LNCaP clone FGC (cell line): ENCODE measurements at places on chromosomes 2 and 18.

DNA sequence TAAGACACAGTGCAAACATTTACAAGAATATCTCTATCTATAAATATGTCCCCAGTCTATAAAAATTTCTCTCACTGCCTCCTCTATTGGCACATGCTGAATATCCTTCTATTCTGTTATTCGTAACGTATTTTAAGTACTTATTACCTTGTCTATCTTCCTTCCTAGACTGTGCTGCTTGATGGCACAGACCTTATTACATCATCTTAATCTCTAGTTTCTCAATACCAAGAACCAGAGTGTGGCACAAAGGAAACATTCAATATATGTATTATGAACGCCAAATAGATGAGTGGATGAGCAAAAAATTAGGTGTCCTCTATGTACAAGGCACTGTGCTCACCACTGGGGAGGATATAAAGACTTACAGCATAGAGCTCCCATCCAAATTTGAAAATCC, 282.8 kb downstream of the NBAS start:
- no peak for DNase-seq

DNA sequence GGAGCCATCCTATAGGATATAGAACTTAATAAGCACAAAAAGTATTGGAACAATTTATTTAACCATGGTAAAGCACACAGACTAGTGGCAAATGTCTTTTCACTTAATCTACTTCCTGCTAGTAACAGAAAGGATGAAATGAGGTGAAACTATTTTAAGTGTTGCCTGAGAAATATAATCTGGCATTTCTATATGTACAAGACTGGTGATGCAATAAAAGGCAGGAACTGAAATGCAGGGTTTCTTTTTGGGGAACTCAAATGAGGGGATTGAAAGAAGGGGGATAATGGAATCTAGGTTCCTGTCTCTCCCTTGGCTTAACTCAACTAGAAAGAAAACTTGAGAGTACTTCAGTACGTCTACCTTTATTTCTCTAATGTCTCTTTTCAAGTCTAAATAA, 122.3 kb downstream of the MEMO1 start:
- no peak for DNase-seq

DNA sequence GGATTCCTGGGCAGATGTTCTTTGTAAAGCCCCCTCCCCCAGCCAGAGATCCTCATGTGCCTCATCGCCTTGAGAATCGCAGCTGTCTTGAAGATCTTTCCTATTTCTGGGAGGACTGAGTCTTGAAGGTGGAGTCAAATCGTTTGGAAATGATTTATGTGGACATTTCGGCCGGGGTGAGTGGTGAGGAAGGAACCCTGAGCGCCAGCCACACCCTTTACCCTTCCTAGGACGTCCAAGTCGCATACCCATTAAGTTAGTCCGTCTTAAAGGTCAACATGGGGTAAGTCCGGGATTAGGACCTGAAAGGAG, 84.9 kb upstream of the ZCCHC2 start:
- DNase-seq = no peak

- DNase-seq = no peak
These were observed 7.4 kb downstream of the DNAJB2 start for GRCh38 chr2:219286436-219287115.

DNA sequence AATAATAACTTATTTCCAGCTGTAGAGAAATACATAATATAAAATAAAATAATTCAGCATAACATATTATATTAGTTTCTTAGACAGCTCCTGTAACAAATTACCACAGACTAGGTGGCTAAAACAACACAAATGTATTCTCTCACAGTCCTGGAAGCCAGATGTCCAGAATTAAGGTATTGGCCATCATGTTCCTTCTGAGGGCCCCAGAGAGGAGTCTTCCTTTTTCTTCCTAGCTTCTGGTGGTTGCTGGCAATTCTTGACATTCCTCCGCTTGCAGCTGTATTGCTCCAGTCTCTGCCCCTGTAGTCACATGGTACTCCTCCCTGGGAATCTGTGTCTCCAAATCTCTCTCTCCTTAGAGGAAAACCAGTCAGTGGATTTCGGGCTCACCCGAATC, 146.8 kb downstream of the RBM43 start:
- no peak for DNase-seq

DNA sequence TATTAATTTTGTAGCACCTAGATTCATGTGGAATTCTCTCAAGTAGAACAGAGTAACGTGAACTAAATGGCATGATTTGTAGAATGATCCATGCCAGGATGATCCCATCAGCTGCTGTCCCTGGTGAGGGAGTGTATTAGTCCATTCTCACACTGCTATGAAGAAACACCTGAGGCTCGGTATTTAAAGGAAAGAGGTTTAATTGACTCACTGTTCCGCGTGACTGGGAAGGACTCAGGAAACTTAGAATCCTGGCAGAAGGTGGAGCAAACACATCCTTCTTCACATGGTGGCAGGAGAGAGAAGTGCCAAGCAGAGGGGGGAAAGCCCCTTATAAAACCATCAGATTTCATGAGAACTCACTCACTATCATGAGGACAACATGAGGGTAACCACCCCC, 312.6 kb downstream of the PTPRM start:
- DNase-seq = no peak

- DNase-seq = no peak
These were observed 536.2 kb downstream of the METTL4 start for GRCh38 chr18:2035056-2035455.

DNA sequence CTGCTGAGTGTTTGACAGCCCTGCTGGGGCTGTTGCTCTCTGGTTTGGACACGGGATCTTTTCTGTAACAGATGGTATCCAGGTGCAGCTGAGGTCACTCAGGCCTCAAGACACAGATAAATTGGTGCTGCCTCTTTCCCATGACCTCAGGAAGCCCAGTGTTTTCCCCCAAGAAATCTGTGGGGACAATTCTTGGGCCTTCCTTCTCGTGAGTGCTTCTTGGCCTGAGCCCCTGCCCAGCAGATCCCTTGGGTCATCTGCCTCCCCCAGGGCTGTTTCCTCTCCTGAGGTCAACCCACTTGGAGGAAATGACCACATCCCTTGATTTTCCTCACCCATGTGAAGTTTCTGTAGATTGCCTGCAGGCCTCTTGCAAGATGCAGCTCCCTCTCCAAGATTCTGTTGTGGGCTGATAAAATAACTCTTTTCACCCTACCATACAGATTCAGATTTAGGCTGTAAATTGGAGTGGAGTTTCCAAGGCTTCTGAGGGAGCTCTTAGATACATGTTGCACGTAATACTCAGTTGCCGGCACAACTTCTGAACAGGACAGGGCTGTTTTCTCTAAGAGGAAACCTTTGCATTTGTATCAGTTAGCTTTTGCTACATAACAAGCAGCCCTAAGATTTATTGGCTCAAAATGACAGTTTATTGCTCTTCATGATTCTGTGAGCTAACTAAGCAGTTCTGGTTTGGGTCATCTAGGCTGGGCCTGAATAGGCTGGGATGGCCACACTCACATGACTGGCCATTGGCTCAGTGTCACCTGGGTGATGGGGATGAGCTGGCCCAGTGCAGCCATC, 13.1 kb downstream of the ZAP70 start:
- no peak for DNase-seq

DNA sequence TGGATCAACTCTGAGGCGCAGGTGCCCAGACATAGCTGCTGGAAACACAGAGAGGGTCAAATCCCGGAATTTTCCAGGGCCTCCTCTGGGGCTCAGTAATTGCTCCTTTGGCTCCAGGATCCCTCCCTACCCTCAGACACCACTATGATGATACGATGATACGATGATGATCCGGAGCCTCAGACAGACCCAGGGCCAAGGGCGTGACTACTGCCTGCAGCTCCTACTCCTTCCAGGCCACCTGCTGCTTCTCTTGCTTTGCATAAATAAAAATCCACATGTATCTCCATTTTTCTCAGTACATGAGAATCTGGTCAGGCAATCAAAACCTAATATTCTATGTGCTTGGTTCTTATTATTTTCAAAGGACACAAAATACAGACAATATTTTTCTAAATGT, 33.7 kb downstream of the MRPL35 start:
- no peak for DNase-seq

DNA sequence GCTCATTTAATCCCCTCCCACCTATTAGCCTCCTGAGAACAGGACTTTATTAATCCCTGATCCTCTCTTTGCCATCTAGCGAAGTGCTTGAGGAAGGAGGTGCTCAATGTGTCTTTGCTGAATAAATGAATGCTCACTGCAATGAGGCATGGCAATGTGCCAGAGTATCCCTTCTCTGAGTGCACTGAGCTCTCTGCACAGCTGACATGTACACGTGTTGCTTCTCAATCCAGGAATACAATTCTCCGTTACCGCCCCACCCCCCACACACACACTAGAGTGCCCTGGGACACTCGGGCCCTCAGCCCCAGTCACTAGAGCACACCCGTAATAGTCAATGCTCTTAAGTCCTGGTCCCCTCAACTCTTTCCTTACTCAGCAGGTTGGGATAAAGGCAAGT, 41.4 kb downstream of the FAM178B start:
- no peak for DNase-seq

- DNase-seq = no peak
These were observed 1.6 kb upstream of the KLF11 start for GRCh38 chr2:10041711-10042110.

DNA sequence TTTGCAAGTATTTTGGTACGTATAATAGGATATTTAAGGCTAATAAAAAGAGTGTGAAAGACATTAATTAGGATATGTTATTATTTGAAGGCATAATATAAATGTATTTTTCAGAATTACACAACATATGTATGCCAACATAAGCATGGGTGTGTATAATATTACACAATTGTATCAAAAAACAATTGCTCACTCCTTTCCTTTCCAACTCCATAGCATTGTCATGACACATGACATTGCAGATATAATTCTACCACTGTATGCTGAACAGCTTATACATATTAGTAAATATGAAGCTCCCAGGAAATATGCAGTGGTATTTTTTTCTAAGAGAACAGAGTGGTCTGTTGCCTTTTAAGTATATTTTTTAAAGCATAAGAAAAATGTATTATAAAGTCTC, 593.1 kb downstream of the TMX3 start:
- no peak for DNase-seq

- no peak for DNase-seq
These were observed 237.0 kb downstream of the IKZF2 start for GRCh38 chr2:212914392-212914791.

DNA sequence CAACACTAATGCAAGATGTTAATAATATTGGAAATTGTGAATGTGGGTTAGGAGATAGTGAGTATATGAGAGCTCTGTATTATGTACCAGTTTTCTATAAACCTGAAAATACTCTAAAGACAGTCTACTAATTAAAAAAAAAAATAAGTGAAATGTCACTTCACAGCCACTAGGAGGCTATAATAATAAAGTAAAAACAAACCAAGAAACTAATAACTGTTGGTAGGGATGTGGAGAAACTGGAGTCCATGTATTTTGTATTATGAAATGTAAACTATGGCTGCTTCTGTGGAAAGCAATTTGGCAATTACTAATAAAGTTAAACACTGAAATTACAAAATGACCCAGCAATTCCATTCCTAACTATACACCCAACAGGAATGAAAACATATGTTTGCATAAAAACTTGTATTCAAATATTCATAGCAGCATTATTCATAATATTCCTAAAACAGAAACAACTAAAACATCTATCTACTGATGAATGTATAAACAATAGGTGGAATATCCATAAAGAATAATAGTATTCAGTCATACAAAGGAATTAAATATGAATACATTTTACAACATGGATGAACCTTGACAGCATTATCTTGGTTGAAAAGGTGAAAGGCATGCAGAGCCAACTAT, 36.2 kb downstream of the CCDC178 start:
- no peak for DNase-seq

DNA sequence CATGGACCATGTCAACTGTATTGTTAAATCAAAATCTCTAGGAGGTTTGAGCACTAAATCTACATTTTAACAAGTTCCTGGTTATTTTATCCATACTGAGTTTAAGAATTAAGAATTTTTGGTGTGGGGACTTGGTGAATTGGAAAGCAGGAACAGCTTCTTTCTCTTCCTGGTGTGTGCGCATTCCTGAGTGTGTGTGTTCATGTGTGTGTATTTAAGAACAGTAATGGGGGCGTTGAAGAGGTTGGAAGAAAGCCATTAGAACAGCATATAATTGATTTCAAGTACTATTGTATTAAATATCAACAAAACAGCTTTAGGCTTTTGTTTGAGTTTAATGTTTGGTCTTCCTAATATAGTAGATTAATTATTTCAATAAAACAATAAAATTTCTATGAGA, 801.3 kb upstream of the ID2 start:
- no peak for DNase-seq

GRCh38 chr2:222477962-222478608, 53.7 kb downstream of the SGPP2 start:
- DNase-seq = no peak

DNA sequence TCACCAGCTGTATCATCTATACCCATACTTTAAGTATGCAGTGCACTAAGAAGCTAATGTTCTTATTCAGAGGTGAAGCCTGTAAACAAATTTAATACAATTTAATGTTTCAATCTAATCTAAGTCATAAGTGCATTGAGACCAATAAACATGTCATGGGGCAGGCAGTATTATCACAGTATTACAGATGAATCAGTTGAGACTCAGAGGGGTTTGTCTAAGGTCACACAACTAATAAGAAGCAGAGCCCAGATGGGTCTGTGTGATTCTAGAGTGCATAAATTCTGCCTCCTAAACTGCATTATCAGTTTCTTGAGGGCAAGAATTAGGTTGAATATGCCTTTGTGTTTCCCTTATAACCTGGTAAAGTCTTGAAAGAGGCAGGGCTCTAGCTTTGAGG, 140.9 kb upstream of the RNF152 start:
- DNase-seq = no peak

DNA sequence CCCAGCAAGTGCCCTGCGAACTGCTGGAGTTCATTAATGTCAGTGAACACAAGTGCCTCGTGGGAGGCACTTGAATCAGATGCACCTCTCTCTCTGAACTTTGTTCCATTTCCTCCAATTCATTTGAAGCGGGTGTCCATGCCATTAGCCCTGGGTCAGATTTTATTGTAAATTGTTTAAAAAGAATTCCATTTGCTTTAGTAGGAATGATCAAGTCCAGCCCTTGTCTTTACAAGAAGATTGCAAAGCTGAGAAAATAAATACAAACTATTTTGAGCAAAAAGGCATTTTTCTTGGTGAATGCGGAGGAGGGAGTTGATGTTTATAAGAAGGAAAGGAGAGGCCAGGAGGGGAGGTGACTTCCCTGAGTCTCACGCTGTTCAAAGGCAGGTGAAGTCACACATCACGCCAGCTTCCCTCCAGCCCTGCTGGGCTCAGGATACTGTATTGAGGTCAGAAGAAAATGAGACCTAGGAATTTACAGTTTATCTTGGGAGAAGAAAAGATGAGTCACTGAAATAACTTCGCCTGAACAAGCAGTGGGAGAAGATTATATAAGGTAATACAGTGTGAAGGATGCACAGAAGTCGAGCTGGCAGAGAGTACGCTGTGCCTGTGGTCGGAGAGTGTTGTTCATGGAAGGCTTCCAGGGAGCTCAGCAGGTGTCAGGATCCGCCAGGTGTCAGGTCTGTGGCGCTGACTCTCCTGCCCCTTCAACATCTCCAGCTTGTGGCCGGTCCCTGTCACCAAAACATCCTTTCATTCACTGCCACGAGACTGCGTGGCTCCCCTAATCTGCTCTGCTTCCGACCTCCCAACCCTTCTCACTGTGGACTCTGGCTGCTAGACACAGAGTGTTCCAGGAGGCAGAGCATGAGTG, 36.5 kb downstream of the EFR3B start:
- peak; percentile 80 for DNase-seq

- DNase-seq = no peak
These were observed 255.1 kb upstream of the MYT1L start for GRCh38 chr2:2586068-2586776.

- DNase-seq = no peak
These were observed 6.6 kb downstream of the HYCC2 start for GRCh38 chr2:201064797-201065329.
